ENCODE measurements at places on chromosomes 1 and 21.

GRCh38 chr1:235806123-235806522, 60.6 kb downstream of the LYST start:
- DNase-seq: no peak

GRCh38 chr1:8239039-8239305, 78.9 kb upstream of the SLC45A1 start:
- DNase-seq: no peak

DNA sequence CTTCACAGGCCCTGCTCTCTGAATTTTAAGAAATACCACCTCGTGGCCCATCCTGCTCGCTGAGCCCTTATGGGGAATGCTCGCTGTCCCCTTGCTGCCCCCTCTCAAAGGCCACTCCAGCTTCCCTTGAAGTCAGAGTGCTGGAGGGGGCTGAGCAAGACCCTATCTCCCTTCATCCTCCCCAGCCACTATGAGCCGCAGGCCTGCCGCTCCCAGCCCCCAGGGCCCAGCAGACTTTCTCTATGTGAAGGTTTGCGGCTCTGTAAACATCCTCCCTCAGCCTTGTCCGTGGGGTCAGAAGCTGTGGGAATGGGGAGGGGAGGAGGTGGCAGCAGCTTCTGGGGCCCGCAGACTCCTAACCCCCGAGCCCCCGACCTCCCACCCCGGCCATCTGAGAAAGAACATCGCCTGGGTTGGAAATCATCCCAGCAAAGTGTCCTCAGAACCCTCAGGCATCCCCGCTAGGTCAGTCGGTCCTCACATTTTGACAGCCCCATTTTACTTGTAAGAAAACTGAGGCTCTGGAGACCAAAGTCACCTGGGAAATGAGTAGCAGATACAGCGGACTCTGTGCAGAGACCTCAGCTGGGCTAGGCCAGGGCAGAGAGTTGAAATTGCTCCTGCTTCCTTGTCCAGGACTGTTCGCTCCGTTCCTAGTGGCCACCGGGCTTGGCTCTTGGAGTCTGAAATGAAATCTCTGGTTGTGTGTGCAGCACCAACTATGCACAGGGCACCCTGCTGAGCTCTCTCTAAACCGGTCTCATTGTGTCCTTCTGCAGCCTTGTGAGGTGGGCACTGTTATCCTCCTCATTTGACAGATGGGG, 4.4 kb downstream of the KCNQ4 start:
- DNase-seq: no peak

- no peak for DNase-seq
Measured at GRCh38 chr1:239987103-239987745, 104.5 kb upstream of the FMN2 start.

DNA sequence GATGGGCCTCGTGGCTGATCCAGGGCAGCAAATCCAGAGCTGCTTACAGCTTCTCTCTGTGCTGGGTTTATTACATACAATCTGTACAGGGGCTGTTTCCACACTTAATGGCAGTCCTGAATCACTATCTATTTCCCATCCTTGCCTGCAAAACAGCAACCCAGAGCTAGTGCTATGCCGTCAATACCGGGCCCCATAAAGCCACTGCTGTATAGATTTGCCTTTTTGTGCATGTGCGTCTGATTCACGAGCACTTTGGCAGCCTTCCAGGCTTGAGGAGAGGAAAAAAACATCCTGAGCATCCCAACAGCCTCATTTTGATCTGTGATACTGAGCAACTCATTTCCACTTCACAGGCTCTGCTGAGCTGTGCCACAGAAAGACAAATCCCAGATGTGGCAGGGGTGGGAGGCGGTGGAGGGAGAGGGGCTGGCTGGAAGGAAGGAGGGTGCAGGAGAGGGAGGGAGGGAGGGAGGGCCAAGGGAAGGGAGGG, 65.2 kb upstream of the TARBP1 start:
- peak; percentile 82 for DNase-seq

Measured in NCI-H446 treated with DMSO at 0.1 percent for 48 hours (cell line).